ENCODE measurements at places on chromosomes 16 and 17.

GRCh38 chr16:58318391-58318790 is 23.6 kb upstream of the PRSS54 start:
- no peak for DNase-seq

- DNase-seq: no peak
These were observed 672.8 kb downstream of the MAF start for GRCh38 chr16:78927766-78928165.

GRCh38 chr16:2339521-2340484 is 725 bp downstream of the ABCA3 start:
- DNase-seq: no peak

DNA sequence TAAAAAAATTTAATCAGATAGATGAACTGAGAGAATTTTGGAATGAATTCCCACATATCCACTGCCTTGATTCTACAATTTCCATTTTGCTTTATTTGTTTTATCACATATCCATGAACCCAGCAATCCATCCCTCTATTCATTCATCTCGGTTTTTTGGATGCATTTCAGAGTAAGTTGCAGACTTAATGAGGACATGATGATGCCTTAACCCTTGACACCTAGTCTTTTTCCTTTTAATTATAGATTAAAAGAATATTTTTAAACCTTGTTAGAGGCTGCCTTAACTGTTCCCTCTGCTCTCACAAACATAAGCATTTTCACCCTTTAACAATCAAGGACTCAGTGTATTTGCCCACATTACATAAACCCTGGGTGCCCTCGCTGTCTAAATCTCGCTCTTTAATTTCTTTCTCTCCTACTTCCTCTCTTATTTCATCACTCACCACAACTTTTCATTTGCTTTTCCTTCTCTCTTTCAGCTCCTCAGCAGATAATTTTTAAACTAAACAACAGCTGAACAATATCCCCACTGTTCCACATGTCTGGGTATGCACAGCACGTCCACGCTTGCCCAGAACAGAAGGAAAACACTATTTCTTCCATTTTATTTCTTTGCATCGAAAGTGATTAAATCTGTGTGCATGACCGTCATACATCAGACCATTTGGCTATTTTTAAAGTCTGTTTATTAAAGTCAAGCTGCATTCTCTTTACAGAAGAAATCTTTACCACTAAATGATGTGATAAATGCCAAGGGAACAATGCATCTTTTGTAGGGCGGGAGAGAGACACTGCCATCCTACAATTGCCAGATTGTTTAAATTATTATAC is 39.9 kb downstream of the IQCK start:
- DNase-seq: no peak

GRCh38 chr17:48523010-48523409 is 7.8 kb downstream of the HOXB1 start:
- no peak for DNase-seq

- DNase-seq: no peak
These were observed 559 bp downstream of the CLUH start for GRCh38 chr17:2710803-2711607.

DNA sequence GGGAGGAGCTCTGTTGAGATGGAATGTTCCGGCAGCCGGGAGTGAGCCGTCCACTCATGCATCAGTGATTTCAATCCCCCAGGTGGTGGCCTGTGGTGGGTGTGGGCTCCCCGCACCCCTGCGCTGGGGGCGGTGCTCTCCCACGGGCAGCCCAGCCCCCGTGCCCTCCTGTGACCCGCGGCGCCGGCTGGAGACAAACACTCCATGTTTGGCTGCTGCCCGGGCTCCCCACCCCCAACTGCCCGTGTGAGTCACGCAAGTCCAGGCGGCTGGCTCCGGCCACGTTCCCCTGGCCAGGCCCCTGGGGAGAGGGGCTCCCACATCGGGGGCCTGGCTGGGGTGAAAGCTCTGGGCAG is 29.4 kb downstream of the CACNA1H start:
- no peak for DNase-seq

- DNase-seq: no peak
These were observed 41.5 kb downstream of the AIPL1 start for GRCh38 chr17:6393351-6393952.

DNA sequence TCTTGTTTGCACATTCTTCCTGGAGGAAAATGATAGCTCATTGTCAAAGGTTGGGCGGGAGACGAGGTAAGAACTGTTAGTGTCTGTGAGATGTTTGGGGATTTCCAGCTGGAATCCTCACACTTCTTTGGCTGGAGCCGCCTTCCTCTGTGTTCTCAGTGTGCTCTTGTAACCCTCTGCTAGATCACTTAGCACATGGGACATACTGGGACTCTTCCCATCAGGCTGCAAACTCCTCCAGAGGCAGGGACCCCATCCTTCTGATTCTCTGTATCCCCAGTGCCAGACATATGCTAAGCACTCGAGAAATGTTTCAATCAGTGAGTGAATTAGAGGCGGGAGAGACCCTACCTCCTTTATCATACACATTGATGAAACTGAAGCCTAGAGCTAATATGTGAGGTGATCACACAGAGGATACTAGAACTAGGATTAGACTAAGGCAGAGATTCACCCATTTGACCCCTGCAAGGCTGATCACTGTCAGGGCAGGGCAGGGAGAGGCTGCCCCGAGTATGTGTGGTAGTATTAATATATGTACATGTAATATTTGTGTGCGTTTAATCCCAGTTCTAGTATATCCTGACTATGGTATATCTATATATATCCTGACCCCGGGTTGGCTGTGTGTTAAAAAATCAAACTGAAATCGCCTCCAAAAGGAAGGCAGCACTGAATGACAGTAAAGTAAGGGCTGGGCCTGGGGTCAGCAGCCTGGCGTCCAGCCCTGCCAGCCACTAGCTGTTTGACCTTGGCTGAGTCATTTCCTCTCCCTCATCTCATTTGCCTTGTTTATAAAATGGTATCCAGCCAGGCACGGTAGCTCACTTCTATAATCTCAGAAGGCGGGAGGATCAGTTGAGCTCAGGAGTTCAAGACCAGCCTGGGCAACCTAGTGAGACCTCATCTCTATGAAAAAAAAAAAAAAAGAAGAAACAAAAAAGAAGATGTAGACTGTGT is 75.5 kb upstream of the TBX2 start:
- no peak for DNase-seq

DNA sequence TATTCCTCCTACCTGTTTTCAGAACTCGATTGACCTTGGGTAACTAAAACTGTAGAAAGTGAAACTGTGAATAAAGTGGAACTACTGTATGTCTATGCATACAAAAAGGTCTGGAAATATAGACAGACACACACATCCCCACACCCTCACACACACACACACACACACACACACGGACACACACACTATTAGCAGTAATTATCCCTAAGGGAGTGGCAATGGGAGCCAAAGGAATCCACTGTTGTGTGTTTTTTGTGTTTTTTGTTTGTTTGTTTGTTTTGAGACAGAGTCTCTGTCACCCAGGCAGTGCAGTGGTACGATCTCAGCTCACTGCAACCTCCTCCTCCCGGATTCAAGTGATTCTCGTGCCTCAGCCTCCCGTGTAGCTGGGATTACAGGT is 26.6 kb upstream of the SRCIN1 start:
- DNase-seq: no peak

GRCh38 chr17:79997011-79997660 is 38.5 kb downstream of the TBC1D16 start:
- DNase-seq: no peak

DNA sequence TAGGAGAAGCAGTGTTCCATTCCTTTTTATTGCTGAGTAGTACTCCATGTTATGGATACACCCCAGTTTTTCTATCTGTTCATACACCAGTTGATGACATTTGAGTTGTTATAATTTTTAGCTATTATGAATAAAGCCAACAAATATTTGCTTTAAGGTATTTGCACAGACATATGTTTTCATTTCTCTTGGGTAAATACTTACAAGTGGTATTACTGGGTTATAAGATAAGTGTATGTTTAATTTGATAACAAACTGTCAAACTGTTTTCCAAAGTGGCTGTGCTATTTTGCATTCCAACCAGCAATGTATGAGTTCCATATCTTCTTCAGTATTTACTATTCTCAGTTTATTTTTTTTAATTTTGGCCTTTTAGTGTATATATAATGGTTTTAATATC is 27.7 kb upstream of the GFOD2 start:
- no peak for DNase-seq

- DNase-seq: no peak
These were observed 13.0 kb upstream of the SCIMP start for GRCh38 chr17:5247621-5248020.

DNA sequence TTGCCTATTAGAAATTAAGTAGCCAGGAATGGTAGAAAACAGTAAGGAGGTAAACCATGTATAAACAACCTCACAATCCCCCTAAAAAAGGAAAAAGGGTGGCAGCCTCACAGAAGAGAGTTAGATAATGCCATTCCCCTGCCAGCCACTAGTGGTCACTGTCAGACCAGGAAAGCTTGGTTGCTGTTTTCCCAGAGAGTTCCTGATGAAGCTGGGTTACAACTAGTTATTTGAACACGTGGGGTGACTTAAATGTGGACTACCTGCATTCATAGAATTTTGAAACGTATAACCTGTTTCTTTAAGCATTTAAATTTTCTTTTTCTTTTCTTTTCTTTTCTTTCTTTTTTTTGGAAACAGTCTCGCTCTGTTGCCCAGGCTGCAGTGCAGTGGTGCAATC is 5.8 kb downstream of the GPRC5C start:
- no peak for DNase-seq

DNA sequence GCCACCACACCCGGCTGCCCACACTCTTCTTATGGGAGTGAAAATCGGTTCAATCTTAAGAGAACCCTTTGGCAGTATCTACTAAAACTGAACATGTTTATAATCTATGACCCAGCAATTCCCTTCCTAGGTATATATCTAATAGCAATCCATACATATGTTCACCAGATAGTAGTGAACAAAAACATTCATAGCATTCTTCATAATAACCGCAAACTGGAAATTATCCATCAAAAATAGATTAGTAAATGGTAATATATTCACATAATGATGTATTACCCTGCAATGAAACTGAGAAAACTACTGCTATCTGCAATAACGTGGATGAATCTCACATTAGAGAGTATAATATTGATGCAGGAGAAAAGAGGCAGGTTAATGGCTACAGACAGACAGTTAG is 23.1 kb downstream of the COPRS start:
- DNase-seq: no peak

DNA sequence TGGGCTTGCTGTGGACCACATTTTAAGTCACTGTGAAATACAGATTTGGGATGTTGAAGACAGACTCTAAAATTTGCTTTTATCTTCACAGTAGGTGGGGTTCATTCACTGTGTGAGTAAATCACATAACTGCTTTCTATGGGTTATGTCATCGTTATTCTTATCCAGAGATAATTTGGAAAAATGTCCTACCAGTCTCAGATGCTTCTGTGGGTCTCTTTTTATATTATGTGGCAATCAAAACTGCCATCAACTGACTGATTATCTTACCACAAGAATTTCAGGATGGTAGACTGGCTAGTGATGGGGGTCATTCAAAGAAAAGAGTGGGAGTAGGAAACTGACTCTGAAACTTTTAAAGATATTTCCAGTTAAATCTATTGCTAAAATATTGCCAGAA is 3.1 kb downstream of the HSBP1 start:
- DNase-seq: no peak

DNA sequence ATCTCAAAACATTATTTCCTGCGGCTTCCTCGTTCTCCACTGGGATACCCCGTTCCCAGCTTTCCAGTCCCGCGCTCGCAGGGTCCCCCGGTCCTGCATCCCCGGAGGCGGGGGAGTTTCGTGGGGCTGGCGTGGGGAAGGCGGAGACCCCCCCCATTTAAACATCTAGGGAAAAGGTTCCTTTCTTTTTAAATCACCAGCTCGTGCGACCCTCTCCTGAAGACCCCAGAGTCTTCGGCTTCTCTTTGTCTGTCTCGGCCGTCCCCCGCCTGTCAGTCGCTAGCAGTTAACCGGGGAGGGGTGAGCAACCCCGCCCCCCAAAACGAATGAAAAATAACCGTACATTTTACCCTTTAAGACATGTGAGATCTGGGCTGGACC is 473 bp upstream of the IGF2BP1 start:
- DNase-seq: peak; percentile 65

- DNase-seq: no peak
These were observed 29.8 kb downstream of the GPATCH8 start for GRCh38 chr17:44473367-44473766.

DNA sequence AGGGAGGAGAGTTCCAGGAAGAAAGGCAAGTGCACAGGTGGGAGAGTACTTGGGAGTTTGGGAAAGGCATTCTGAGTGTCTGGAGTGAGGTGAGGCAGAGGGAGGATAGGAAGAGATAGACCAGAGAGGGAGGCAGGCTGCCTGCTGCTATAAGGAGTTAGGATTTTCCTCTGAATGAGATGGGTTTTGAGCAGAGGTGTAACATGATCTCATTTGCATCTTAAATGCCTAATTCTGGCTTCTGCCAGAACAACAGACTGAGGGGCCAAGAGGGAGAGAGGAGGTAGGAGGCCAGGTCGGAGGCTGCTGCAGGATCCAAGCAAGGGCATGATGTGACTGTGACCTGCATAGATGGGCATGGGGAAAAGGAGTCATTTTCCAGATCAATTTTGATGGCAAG is 31.5 kb upstream of the IRX6 start:
- no peak for DNase-seq

DNA sequence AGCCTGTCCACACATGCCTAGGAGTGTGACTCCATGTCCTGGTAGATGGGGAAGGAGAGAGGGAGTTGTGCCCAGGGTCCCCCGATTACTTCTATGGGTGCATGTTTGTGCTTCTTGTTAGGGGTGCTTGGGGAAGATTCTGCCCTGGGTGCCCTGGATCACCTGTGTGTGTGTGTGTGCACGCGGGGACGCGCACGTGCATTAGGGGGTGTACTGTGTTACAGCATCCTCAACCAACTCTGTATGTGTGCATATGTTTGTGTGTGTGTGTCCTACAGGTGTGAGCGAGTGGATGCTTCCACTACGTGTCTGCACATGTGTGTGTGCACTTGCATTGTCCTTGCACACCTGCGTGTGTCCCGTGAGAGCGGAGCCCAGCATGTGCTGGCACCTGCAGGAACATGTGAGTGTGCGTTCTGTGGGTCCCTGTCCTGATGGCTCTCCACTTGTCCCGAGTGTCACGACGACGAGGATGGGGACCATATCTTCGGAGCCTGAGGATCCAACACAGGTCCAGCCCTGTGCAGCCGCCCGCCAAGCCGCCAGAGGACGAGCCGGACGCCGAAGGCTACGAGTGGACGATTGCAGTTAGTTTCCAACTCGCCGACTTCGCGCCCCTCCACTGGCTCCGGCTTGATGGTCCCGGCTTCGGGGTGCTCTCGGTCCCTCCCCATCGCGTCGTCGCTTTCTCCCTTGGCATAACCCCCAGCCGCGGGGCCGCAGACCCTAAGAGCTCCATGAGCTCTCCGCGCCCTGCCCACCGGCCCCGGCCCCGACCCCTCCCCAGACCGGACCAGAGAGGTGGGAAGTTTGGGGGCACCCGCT is 6.0 kb upstream of the TBC1D3B start:
- DNase-seq: peak; percentile 97

GRCh38 chr16:63230421-63231040 is 1194.3 kb upstream of the CDH8 start:
- DNase-seq: no peak

- DNase-seq: no peak
These were observed 84.0 kb upstream of the TNRC6C start for GRCh38 chr17:77874303-77875050.

Measured in vagina (tissue), 2 donors.